Renal cortex interstitium (tissue), 15 donors: ENCODE measurements at places on chromosomes 4 and X. TPM values are rescaled to one million over a fixed set of nuclear protein-coding genes. Genes with fewer than 3 reads are reported as not detected.

GRCh38 chr4:161097821-161098220, 1066.0 kb downstream of the FSTL5 start:
- DNase-seq, result no peak

DNA sequence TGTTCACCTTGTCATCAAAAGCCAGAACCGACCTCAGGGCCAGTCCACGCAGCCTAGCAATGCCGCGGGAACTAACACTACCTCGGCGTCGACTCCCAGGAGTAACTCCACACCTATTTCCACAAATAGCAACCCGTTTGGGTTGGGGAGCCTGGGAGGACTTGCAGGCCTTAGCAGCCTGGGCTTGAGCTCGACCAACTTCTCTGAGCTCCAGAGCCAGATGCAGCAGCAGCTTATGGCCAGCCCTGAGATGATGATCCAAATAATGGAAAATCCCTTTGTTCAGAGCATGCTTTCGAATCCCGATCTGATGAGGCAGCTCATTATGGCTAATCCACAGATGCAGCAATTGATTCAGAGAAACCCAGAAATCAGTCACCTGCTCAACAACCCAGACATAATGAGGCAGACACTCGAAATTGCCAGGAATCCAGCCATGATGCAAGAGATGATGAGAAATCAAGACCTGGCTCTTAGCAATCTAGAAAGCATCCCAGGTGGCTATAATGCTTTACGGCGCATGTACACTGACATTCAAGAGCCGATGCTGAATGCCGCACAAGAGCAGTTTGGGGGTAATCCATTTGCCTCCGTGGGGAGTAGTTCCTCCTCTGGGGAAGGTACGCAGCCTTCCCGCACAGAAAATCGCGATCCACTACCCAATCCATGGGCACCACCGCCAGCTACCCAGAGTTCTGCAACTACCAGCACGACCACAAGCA, 898 bp downstream of the UBQLN2 start:
- DNase-seq, result no peak

Gene FABP2
- 0.04 TPM for polyA plus RNA-seq

DNA sequence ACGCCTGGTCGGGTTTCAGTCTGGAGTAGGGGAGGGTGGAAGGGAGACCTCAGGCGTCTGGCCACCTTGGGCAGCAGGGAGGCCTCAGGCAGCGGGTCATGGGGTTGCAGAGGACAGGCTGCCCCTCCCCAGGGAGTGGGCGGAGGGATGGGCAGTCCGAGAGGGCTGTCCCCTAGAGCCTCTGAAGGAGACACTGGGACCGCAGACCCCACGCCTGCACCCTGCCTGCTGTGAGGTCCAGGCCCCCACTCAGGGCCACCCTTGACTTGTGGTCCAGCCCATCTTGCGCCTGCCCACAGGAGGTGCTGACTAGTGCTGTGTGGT, 16.5 kb downstream of the FGFRL1 start:
- no peak for DNase-seq

DNA sequence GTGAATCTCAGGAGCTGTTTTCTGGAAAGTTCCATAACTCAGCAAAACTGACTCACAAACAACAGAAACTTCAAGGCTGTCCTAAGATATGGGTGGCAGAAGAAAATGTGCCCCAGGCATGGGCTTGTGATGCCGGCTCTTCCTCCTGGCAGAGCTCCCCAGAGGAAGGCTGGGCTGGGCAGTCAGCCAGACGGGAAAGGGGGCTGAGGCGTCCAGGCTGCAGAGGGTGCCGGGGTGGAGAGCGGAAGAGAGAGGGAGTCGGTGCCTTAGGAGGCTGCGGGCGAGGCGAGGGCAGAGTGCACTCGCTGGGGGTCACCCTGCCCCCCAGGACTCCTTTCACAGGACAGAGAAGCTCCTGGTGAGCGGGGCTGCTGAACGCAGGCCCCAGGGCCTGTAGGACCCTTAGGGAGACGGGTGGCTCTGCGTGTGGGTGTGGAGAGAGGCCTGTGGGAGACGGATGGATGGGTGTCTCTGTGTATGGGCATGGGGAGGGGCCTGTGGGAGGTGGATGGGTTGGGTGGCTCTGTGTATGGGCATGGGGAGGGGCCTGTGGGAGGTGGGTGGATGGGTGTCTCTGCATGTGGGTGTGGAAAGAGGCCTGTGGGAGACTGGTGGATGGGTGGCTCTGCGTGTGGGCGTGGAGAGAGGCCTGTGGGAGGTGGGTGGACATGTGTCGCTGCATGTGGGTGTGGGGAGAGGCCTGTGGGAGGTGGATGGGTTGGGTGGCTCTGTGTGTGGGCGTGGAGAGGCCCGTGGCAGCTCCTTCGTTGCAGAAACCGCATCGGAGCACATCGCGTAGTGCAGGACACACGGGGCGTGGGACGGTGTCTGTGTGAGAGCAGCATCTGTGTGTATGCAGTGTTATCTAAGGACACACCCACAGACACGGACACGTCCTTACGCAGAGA, 15.9 kb downstream of the PCGF3 start:
- DNase-seq, result no peak

DNA sequence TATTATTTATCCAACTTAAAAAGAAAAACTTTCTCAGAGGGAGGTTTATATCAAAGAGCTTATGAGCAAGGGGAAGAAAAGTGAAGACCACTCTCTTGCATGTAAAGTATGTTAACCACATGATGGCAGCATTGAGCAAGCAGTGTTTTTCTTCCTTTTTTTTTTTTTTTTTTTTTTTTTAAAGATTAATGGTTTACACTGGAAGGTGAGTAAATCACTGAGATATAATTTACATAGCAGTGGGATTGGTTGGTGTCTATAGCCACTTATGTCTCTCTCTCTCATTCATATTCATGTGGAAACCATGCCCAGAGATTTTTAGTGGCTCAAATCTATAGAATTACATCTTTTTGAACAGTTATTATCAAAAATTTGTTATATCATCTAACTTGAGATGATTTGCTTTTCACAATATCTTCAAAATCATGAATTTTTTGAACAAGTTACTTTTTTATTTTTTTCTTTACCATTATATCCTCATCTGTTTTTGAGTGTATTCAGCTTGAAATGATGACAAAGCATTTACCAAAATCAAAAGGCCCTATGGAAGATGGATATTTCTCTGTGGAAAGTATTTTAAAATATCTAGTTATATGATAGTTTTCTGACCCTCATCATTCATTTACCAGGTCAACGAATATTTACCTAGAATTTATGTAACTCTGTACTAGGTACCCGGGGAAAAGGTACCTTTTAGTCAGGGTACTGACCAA, 31.6 kb downstream of the MTHFD2L start:
- DNase-seq, result peak; percentile 31

Gene SOWAHB
- polyA plus RNA-seq, result 4.8 TPM

DNA sequence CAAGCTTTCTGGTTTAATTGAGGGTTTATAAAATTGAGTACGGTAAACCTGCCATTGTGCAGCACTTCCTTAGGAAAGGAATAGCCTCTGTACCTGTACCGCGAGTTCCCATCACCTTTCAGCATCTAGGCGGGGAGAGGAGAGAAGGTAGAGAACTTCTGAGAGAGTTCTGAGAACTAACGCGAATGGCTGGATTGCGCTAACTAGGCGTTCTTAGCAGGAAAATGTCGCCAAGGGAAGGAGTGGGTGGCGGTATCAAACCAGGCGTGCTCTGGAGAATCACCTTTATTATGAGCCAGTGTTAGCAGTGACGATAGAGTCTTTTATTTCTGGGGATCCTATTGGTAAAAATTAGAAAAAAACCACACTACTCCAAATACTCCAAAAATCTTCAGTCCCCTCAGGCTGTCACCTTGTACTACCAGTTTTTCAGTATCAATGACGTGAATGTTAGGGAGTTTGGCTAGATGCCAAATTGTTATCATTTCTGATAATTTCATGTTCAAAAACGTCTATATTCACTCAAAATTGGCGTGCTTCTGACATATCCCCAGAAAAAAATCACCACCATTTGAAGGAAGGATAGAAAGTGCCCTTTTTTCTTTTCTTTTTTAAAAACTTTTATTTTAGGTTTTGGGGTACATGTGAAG, 1.4 kb downstream of the UGT8 start:
- DNase-seq, result no peak

GRCh38 chrX:50470103-50471031, at the start of gene DGKK:
Gene DGKK (minus strand): TSS chrX:50470825. CDS start chrX:50470678, 147 bp downstream.
- DNase-seq, result peak; percentile 40

- DNase-seq, result no peak
These were observed 201.9 kb upstream of the BCOR start for GRCh38 chrX:40299641-40300046.

- no peak for DNase-seq
These were observed 47.4 kb downstream of the PRDM5 start for GRCh38 chr4:120874792-120875774.

DNA sequence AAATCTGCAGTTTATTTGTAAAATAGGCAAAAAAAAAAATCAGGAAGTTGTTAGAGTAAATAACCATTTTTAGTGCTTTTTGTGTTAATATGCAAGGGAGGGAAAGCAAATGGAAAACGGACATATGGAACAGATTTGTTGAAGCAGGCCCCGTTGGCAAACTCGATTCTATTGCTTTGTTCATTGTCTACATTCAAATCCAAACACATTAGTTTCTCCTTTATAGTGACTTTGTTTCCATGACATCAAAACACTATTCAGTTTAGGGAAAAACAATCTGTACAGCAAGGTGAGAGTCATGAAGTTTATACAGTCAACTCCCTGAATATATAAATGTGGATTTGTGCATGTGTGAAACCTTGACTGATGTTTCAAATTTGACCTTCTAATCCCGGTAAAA, 142.2 kb downstream of the FAM47A start:
- DNase-seq, result no peak

Gene USP17L18
- polyA plus RNA-seq, result not detected

DNA sequence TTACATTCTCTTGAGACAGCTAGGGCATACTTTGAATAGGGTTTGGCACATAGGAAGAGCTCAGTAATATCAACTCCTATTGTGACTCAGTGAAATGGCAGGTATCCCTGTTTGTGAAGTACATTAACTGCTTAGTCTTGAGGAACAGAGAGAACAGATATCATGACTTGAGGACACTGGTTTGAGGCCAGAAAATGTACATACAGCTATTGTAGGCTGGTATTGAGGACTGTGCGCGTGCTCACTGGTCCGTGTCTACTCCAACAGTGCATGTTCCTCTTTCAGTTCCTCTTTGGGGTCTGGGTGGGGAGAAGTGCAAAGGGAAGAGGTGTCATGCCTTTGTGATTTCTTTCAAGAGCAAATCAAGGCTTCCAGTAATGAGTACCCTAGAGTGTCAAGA, 34.6 kb upstream of the TBC1D9 start:
- DNase-seq, result no peak

- no peak for DNase-seq
These were observed 56.3 kb upstream of the NAP1L5 start for GRCh38 chr4:88753658-88754571.

- no peak for DNase-seq
These were observed 13.6 kb upstream of the TMEM156 start for GRCh38 chr4:39045827-39046221.

DNA sequence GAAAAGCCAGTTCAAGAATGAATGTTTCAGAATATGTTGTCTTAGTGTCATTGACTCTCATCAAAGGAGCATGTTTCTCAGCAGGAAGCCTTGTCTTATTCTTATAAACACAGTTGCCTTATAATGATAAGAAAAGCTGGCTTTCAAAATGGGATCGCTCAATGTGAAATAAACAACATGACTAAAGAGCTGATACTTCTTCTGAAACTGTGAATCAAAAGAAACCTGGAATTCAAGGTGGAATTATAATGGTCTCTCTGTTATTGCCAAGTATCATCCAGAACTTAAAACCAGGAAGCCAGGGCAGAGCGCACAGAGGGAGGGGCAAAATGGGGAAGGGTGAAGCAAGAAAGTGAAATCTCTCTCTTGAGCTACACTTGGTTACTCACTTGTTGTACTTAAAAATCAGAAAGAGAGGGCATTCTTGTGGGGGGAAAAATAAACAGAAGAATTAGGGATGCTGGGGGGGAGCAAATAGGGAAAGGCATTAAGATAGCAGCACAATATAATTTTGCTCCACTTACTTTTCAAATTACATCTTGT, 270.0 kb downstream of the MAPK10 start:
- DNase-seq, result no peak

DNA sequence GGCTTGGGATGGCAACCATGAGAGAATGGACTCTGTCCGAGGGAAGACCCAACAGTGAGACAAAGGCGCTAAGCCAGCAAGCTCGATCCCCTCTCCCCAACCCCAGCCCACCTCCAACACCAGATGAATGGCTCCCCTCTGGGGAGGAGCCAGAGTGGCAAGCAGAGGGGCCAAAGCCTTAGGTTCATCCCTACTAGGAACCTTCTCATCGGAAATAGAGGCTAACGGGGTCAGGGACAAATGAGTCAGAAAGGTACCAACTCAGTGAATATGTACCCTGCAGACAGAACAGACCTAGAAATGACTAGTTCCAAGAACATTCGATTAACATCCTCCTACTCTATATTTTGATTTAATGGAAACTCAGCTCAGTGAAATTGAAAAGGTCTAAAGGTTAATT, 73.9 kb downstream of the NSG1 start:
- no peak for DNase-seq

Gene PDGFRA
- 161 TPM for polyA plus RNA-seq

Gene VCX2
- not detected for polyA plus RNA-seq

Gene TCEAL2
- 14.3 TPM for polyA plus RNA-seq
